ENCODE measurements at places on chromosomes 12 and 14. TPM values are rescaled to one million over a fixed set of nuclear protein-coding genes. Genes with fewer than 3 reads are reported as not detected.

Gene MLEC
- total RNA-seq: 107 TPM

Gene ADCY6
- total RNA-seq: 33.2 TPM

Gene KCNC2
- not detected for total RNA-seq

Gene DGKA
- total RNA-seq: 236 TPM

GRCh38 chr12:38838056-38838850 lies 67.1 kb downstream of the CPNE8 start:
- H3K4me1 ChIP-seq: peaks cover 5% of the 10 kb centered on the region
- DNase-seq: no peak
- H3K4me3 ChIP-seq: no peak overlapping the region
- peaks cover 13% of the 10 kb centered on the region for H3K36me3 ChIP-seq

DNA sequence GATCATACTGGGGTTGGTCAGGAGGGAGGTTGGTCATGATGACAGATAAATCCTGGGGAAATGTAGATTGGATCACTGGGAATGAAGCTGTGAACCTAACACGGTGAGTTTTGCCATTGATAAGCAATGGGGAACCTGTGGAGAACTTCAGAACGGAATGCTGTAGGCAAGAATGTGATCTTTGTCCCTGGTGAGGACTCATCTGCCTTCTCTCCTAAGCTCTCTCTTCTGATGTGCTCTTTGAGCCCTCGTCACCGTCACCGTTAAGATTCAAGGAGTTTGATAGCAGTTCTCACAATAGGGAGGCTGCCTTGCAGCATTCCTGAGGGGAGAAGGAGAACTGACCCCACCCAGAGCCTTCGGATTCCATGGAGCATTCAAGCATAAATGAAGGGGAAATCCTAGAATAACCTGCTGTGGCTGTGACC lies 217.6 kb downstream of the ANO6 start:
- DNase-seq: no peak
- no peak overlapping the region for H3K4me3 ChIP-seq
- no peak overlapping the region for H3K27ac ChIP-seq
- no peaks in the 10 kb centered on the region for H3K27me3 ChIP-seq
- H3K4me1 ChIP-seq: no peaks in the 10 kb centered on the region

DNA sequence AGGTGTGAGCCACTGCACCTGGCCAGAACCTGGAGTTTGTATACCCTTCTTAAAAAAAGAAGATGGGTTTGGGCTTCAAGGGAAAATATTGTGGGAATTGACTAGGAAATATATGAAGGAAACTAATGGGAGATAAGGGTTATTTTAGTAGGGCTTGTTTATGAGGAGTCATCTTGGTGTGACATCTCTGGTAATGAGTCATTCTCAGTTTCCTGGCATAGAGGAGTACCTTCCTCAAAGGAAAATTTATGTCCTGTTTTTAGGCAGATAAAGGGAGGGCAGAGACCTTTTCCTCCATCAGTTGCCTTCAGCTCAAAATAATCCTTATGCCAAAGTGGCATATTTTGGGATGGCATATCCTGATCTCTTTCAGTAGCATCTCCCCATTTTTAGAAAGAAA lies 30.6 kb upstream of the NFKBIA start:
- H3K27me3 ChIP-seq: no peaks in the 10 kb centered on the region
- peak; percentile 35 for DNase-seq
- peaks cover 1% of the 10 kb centered on the region for H3K4me1 ChIP-seq
- no peaks in the 10 kb centered on the region for H3K36me3 ChIP-seq

- no peaks in the 10 kb centered on the region for H3K4me1 ChIP-seq
- H3K27ac ChIP-seq: no peak overlapping the region
- H3K4me3 ChIP-seq: no peak overlapping the region
- no peaks in the 10 kb centered on the region for H3K36me3 ChIP-seq
- H3K27me3 ChIP-seq: no peaks in the 10 kb centered on the region
Observed at GRCh38 chr14:40280652-40281051, 848.4 kb upstream of the FBXO33 start.

DNA sequence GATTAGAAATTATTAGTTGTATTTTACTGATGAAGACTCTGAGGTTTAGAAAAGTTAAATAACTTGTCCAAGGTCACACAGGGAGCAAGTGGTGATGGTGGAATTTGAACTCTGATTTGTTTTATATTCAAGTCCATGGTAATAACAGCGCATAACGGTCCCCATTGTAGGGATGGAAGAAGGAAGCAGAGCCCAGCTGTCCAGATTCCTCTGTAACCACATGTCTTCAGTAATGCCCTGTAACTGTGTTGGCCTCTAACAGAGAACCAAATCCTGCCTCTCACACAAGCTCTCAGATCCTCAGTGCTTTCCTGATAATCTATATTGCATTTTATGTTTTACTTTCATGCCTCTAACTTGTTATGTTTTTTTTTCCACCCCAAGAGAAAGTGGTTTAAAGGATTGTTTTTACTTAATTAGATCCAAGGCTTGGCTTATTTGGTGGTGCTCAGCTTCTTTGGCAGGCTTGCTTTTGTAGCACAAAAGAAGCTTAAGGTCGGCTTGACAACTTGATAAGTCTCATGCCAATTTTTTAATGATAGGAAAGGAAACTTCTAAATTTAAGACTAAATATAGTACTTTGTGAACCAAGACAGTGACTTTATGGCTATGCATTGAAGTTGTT lies 105.1 kb upstream of the SEL1L start:
- peaks cover 26% of the 10 kb centered on the region for H3K27me3 ChIP-seq
- H3K36me3 ChIP-seq: no peaks in the 10 kb centered on the region
- H3K4me3 ChIP-seq: no peak overlapping the region
- DNase-seq: no peak
- no peak overlapping the region for H3K27ac ChIP-seq

DNA sequence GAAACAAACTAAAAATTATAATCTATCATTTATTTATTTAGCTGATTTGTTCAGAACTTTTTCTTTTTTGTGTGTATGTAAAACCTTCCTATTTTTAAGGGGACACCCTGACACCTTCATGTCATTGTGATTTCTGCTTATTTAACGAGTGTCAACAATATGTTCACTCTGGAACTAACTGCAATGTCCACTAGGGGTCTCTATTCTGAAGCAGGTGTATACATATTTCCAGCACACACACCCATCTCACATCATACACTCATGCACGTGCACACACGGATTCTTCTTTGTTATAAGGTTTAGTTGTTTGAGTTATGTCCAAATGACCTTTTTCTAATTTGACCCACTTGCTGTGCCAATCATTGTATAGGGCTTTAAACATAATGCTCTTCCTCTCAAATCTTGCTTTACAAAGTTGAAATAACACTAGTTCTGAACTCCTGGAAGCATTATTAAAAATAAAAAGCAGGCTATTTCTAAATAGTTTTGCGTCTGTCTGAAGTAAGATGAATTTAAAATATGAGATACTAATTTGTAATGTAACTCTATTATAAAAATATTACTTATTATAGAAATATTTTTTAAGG lies 15.5 kb downstream of the E2F7 start:
- peak overlapping the region; percentile 53 for H3K27ac ChIP-seq
- no peak overlapping the region for H3K4me3 ChIP-seq
- H3K4me1 ChIP-seq: no peaks in the 10 kb centered on the region
- no peaks in the 10 kb centered on the region for H3K27me3 ChIP-seq

GRCh38 chr14:73238941-73239340 lies 1.6 kb downstream of the PAPLN start:
- no peaks in the 10 kb centered on the region for H3K36me3 ChIP-seq
- H3K27ac ChIP-seq: peak overlapping the region; percentile 19
- H3K27me3 ChIP-seq: peaks cover 36% of the 10 kb centered on the region
- DNase-seq: no peak
- peaks cover 44% of the 10 kb centered on the region for H3K4me1 ChIP-seq

GRCh38 chr14:81313775-81314429 lies 86.2 kb downstream of the STON2 start:
- peaks cover 5% of the 10 kb centered on the region for H3K36me3 ChIP-seq
- no peak overlapping the region for H3K4me3 ChIP-seq
- H3K27ac ChIP-seq: peak overlapping the region; percentile 24
- no peaks in the 10 kb centered on the region for H3K27me3 ChIP-seq
- H3K4me1 ChIP-seq: peaks cover 33% of the 10 kb centered on the region

DNA sequence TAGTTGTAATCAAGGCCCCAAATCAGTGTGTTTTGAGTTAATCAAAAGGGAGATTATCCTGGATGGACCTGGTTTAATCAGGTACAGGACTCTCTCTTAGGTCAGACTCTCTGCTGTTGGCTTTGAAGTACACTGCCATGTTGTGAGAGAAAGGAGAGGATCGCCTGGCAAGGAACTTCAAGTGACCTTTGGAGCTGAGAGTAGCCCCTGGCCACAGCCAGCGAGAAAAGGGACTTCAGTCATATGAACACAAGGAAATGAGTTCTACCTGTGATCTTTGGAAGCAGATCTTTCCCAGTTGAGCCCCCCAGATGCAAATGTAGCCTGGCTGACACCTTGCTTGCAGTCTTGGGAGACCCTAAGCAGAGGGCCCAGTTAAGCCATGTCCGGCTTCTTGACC lies 68.3 kb upstream of the CPM start:
- H3K4me3 ChIP-seq: no peak overlapping the region
- no peaks in the 10 kb centered on the region for H3K36me3 ChIP-seq
- no peak overlapping the region for H3K27ac ChIP-seq
- no peak for DNase-seq
- H3K27me3 ChIP-seq: no peaks in the 10 kb centered on the region

GRCh38 chr14:22118899-22119477 lies 445.4 kb upstream of the OR4E1 start:
- no peak overlapping the region for H3K4me3 ChIP-seq
- DNase-seq: no peak
- no peaks in the 10 kb centered on the region for H3K36me3 ChIP-seq
- H3K27ac ChIP-seq: no peak overlapping the region
- no peaks in the 10 kb centered on the region for H3K4me1 ChIP-seq
- peaks cover 81% of the 10 kb centered on the region for H3K27me3 ChIP-seq

DNA sequence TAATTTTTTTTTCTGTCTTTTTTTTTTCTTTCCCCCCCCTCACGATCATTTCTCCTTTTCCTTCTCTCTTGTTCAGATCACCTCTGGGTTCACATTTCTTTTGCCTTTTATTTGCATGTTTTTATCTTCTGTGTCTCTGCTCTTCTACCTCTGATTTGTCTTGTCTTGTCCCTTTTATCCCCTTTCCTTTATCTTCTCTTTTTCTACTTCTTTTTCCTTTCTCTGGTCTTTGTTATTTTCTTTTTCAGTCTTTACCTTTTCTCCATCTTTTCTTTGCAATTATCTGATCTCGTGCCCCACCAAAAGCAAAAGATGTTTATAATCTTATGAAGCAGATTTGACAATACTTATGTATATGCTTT lies 77.8 kb upstream of the RAP1B start:
- H3K36me3 ChIP-seq: no peaks in the 10 kb centered on the region
- no peaks in the 10 kb centered on the region for H3K27me3 ChIP-seq
- H3K27ac ChIP-seq: peak overlapping the region; percentile 24
- no peak overlapping the region for H3K4me3 ChIP-seq
- peaks cover 16% of the 10 kb centered on the region for H3K4me1 ChIP-seq
- DNase-seq: no peak

- H3K27ac ChIP-seq: no peak overlapping the region
- no peak for DNase-seq
- H3K27me3 ChIP-seq: no peaks in the 10 kb centered on the region
- no peak overlapping the region for H3K4me3 ChIP-seq
- peaks cover 7% of the 10 kb centered on the region for H3K4me1 ChIP-seq
Observed at GRCh38 chr12:50041962-50042361, 15.4 kb upstream of the ASIC1 start.

Data from MCF 10A (cell line).